CD8-positive, alpha-beta T cell (primary cell): ENCODE measurements at places on chromosomes 3 and 15.

DNA sequence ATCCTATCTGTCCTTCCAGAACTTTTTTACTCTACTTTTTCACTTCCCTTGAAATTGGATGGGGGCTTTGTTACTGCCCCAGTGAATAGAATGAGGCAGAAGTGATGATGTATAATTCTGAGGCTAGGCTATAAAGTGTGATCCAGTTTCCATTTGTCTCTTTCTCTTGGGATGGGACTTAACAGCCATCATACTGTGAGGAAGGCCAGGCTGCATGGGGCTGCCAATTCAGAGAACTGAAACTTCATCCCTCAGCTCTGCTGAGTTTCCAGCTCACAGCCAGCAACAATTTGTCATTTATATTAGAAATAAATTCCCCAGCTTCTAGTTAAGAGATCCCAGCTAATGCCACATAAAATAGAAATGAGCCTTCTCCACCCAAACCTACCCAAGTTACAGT lies 504.0 kb upstream of the TGFBR2 start:
- DNase-seq, result no peak

- no peak for DNase-seq
These were observed 338.3 kb upstream of the ZNF385D start for GRCh38 chr3:22089284-22089683.

DNA sequence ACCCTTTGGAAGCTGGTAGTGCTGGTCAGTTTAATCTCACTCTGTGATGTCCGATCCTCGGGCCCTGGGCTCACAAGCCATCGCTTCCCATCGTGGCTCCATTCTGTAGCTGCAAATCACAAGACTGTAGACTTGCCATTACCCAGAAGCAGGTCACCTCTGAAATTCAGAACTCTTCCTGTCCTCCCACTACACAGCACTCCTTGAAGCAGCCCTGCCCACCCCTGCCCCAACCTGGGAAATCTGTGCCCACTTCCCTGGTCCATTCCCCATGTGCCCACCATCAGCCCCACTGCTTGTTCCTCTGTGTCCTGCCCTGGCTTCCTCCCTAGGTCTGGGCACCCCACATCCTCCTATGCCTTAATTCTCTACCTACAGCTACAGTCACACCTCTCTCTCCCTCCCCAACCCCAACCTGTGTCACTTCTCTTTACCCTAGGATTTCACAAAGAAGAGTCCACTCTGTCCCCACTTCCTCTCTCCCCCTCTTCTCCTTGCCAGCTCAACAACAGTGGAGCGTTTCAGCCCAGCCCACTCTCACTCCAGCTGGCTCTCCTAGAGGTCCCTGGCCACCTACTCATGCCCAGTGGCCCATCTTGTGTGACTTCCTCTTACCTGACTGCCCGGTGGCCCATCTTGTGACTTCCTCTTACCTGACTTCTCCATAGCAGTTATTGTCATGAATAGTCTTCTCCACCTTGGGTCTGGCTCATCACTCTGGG lies 8.3 kb downstream of the ZNF710 start:
- DNase-seq, result no peak

- no peak for DNase-seq
These were observed 199.6 kb upstream of the IL12A start for GRCh38 chr3:159789017-159789416.
